ENCODE measurements at places on chromosomes 3 and 15. TPM values are rescaled to one million over a fixed set of nuclear protein-coding genes. Genes with fewer than 3 reads are reported as not detected.
A peak's percentile ranks its signal among the peaks of the same experiment; 100 is the strongest.

DNA sequence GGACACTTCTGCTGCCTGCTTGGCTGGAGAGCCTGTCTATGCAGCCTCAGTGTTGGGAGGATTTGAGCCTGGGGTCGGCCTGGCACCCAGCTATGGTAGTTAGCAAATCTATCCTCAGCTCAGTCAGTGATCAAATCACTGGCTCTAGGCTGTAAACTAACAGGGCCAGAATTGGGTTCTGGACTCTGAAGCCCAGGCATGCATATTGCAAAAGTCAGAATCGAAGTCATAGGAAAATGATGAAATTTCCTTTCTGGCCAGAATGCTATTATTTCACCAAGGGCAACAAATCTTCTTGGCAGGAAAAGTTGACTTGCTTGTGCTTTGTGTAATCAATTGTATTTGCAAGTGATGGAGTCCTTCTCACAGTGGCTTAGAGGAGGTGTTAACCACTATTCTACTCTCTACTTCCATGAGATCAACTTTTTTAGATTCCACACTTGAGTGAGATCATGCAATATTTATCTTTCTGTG, 482.6 kb upstream of the TPRG1 start:
- no peak for DNase-seq
- no peak overlapping the region for H3K4me3 ChIP-seq
- no peaks in the 10 kb centered on the region for H3K36me3 ChIP-seq
- peaks cover 15% of the 10 kb centered on the region for H3K4me1 ChIP-seq

- H3K27me3 ChIP-seq: no peaks in the 10 kb centered on the region
- H3K36me3 ChIP-seq: no peaks in the 10 kb centered on the region
- DNase-seq: no peak
- H3K27ac ChIP-seq: no peak overlapping the region
These were observed 321.4 kb upstream of the IL12A start for GRCh38 chr3:159667261-159667660.

NR2F2 gene
- total RNA-seq: 31.7 TPM

- peaks cover 17% of the 10 kb centered on the region for H3K4me1 ChIP-seq
- DNase-seq: no peak
- H3K27ac ChIP-seq: no peak overlapping the region
- no peak overlapping the region for H3K4me3 ChIP-seq
These were observed 29.7 kb upstream of the USP50 start for GRCh38 chr15:50576166-50576565.

DNA sequence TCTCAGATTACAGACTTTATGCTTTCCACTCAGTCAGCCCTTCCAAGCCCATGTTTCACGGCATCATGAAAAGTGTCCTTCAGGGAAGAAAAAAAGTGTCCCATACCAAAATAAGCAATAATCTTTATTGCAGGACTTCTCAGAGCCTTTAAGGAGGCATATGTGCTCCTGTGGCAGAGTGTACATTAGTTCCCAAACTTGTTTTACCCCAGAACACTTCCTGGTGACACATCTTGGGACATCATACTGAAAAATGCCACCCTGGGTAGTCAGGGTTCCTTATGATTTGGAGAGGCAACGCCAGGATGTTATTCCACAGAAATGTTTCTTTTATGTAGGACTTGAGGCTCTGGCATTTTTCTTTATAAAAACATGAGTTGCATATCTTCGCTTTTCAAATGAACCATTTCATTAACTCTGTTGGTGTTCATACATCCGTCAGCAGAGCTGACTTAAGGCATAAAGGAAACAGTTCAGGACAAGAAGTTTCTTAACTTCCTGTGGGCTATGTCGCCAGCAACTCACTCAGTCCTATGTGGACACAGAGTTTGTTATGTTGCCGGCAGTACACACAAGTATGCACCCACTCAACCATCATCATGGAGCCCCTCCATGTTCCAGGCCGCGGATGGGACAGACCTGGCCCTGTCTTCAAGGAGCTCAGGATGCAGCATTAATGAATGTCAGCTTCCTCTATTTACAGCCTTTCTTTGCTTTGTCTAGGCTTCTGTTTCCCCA, 63.8 kb downstream of the CASR start:
- no peak overlapping the region for H3K27ac ChIP-seq
- DNase-seq: no peak
- H3K4me1 ChIP-seq: no peaks in the 10 kb centered on the region

- no peak for DNase-seq
- H3K27ac ChIP-seq: no peak overlapping the region
- no peak overlapping the region for H3K4me3 ChIP-seq
- peaks cover 16% of the 10 kb centered on the region for H3K27me3 ChIP-seq
- H3K4me1 ChIP-seq: no peaks in the 10 kb centered on the region
These were observed 512 bp downstream of the IQCF5 start for GRCh38 chr3:51874889-51875288.

- no peaks in the 10 kb centered on the region for H3K27me3 ChIP-seq
- DNase-seq: no peak
- H3K4me3 ChIP-seq: no peak overlapping the region
- H3K36me3 ChIP-seq: peaks cover 41% of the 10 kb centered on the region
- no peak overlapping the region for H3K27ac ChIP-seq
- H3K4me1 ChIP-seq: peaks cover 37% of the 10 kb centered on the region
These were observed 9.8 kb downstream of the SELENOS start for GRCh38 chr15:101267320-101268104.

DNA sequence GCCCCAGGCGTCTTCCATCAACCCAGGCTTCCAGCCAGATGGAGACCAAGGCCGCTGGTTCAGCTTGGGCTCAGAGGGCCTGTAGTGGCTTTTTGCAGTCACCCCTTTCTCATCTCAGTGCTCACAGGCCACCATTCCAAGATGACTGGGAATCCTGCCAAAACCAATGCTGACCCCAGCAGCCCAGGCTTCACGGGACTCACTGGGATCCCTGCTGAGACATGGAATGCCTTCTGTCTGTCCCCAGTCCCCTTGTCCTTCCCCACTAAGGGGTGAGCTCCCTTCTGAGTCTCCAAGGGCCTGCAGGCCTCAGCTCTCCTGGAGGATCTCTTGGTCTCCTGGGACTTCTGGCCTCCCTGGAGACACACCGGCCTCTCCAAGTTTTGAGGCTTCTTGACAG, 77.4 kb upstream of the SEC13 start:
- H3K36me3 ChIP-seq: no peaks in the 10 kb centered on the region
- H3K27me3 ChIP-seq: no peaks in the 10 kb centered on the region
- no peak overlapping the region for H3K27ac ChIP-seq

DNA sequence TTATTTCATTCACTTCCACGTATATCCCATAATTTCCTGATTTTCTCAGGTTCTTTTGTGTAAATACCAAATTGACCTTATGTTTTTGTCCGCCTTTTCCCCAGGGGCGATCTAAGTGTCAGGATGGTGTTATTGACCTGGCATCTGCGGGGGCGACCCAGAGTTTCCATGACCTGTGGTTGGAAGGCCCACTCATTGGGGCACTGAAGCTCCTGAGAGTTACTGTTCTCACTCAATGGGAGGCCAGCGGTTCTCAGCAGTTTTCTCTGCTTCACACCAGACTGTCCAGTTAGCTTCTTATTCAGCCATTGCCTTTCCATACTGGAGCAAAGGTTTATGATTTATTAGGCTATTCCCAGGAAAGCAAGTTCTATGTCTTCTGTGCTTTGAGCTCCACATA, 53.3 kb downstream of the B3GALNT1 start:
- no peak for DNase-seq
- no peak overlapping the region for H3K4me3 ChIP-seq
- H3K36me3 ChIP-seq: no peaks in the 10 kb centered on the region
- H3K27me3 ChIP-seq: no peaks in the 10 kb centered on the region

- peak overlapping the region; percentile 53 for H3K27ac ChIP-seq
- H3K36me3 ChIP-seq: no peaks in the 10 kb centered on the region
- no peak for DNase-seq
- H3K4me1 ChIP-seq: no peaks in the 10 kb centered on the region
These were observed 58.1 kb downstream of the CD200 start for GRCh38 chr3:112390783-112391641.

DNA sequence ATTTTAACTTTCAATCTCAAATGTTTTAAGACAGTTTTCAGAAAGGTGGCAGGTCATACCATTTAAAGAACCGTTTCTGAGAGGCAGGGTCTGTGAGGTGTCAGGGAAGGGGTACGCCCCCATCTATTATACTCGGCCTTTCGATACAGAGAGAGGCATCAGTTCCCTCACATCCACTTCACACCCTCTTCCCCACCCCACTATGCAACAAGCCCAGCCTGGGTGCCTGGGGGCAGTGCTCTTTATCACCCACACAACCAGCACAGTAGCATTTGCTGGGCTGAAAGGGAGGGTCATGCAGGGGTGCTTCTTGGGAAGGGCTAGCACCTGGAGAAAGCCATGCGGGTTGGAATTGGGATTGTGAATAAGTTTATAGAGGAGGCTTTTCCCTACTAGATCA, 56.0 kb upstream of the KCNMB2 start:
- no peaks in the 10 kb centered on the region for H3K27me3 ChIP-seq
- H3K36me3 ChIP-seq: no peaks in the 10 kb centered on the region
- no peak overlapping the region for H3K4me3 ChIP-seq
- no peak overlapping the region for H3K27ac ChIP-seq
- H3K4me1 ChIP-seq: no peaks in the 10 kb centered on the region

DNA sequence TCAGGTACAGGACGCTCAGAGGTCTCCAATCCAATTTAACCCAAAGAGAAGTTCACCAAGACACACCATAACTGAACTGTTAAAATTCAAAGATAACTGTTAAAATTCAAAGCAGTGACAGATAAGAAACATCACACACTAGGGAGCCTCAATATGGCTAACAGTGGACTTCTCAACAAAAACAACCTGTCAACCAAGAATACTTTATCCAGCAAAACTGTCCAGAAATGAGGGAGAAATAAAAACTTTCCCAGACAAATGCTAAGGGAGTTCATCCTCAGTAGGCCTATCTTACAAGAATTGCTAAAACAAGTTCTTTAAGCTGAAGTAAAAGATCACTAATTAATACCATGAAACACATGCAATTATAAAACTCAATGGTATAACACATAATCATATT, 36.3 kb upstream of the MYLK start:
- no peak overlapping the region for H3K27ac ChIP-seq
- no peak for DNase-seq
- H3K4me3 ChIP-seq: no peak overlapping the region
- no peaks in the 10 kb centered on the region for H3K4me1 ChIP-seq

HYKK gene
- 6.2 TPM for total RNA-seq

DNA sequence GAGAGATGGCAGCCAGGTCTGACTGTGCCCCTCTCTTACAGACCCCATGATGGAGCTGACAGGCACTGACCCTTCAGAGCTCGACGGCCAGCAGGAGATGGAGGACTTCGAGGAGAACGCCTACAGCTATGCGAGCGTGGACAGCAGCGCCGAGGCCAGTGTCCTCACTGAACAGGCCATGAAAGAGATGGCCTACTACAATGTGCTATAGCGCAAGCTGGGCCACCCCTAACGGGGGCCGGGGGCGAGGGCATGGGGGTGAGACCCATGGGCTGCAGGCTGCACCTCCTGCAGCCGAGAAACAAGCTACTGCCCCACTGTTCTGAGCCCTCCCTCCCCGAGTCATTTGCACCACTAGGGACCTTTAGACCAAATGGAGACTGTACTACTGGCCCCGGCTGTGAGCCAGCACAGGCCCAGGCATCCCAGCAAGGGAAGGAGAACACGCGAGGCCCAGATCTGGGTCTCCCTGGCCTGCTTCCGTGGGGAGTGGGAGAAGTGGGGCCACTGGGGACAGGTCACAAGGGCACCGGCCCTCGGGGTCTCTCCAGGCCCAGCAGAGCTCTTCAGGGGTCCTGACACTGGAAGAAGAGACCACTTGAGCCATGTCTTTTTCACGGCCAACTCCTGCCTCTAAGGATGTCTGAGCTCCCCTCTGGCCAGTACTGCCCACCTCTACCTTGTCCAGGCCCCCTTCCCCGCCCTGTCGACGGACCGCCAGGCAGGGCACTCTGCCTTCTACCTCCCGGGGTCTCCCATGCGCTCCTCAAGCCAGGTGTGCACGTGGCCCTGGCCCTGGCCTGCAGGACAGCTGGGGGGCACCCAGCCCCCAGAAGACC, 22.4 kb downstream of the IDH2 start:
- H3K27ac ChIP-seq: no peak overlapping the region
- no peak for DNase-seq
- peaks cover 98% of the 10 kb centered on the region for H3K36me3 ChIP-seq
- H3K27me3 ChIP-seq: no peaks in the 10 kb centered on the region
- H3K4me1 ChIP-seq: no peaks in the 10 kb centered on the region
- H3K4me3 ChIP-seq: no peak overlapping the region

DNA sequence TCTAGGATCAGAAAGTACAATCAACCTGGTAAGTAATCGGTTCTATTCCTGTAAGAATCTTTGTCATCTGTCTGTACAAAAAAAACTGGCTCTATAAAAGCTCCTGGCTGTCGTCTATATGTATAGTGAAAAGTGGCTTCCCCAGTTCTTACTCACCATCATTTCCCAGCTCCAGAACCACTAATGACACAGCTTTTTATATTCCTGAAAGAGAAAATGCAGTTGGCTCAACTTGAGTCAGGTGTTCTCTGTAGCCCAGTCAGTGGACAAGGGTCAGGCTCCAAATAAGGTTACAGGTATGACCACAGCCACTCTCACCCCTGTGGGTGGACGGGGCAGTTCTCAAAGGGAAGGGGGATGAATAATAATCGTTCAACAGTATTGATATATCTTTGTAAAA, 85.1 kb downstream of the AP4E1 start:
- no peak for DNase-seq
- H3K36me3 ChIP-seq: no peaks in the 10 kb centered on the region

DNA sequence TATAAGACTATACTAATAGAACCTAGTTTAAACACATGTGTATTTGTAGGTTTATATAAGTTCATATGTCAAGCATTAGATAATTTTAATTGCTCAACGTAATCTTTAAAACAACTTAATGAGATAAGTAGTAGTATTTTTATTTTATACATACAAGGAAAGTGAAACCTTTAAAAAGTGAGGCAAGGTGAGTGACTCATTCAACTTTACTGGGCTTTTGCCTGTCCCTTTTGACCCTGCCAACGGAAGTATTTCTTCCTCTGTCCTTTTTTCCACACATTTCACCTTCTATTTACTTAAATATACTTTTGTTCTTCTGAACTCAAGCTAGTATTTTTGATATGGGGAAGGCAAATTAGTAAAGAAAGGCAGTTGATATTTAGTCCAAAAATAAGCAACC, 78.5 kb downstream of the KBTBD8 start:
- no peaks in the 10 kb centered on the region for H3K36me3 ChIP-seq
- H3K4me3 ChIP-seq: no peak overlapping the region
- no peaks in the 10 kb centered on the region for H3K4me1 ChIP-seq
- H3K27me3 ChIP-seq: no peaks in the 10 kb centered on the region
- no peak overlapping the region for H3K27ac ChIP-seq

- no peaks in the 10 kb centered on the region for H3K36me3 ChIP-seq
- H3K27me3 ChIP-seq: no peaks in the 10 kb centered on the region
- H3K27ac ChIP-seq: peak overlapping the region; percentile 20
- peaks cover 15% of the 10 kb centered on the region for H3K4me1 ChIP-seq
- DNase-seq: no peak
These were observed 360.4 kb downstream of the FGF12 start for GRCh38 chr3:192366916-192367315.

All from heart right ventricle (tissue), 16 donors.